NCI-H146 (cell line): ENCODE measurements at places on chromosomes 11 and 22.

DNA sequence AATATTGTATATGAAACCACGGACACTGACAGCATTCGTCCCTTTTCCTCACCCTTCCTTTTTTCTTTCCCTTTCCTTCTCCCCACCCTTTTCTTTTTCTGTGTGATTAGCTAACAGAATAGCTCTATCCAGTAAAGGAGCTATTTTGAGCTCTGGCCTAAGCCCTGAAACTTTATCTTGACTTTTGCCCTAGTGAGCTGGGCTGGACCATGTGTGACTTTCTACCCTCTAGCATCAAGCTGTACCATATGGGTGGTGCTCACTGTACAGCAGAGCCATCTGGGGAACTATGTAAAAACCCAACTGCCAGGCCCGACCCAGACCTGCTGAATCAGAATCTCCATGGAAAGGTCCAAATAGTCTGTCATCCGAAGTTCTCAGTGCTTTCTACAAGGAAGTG lies 21.9 kb upstream of the PANX1 start:
- DNase-seq, result no peak

DNA sequence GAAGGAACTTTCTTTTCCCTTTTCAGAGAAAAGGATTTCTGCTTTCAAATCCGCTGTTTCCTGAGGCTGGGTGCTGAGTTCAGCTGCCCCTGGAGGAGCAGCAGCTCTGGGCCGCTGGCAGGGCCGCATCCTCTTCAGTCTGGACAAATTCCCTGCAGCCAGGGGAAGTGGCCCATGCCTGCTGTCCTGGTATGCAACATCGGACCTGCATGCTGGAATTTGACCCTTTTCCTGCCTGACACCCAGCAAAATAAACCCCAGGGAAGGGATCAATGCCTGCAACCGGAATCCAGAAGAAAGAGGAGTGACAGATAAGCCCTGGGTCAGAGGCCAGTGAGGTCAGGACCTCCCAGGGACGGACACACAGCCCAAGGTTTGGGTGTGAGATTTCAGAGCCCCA lies 54.1 kb upstream of the LINC01488 start:
- no peak for DNase-seq

DNA sequence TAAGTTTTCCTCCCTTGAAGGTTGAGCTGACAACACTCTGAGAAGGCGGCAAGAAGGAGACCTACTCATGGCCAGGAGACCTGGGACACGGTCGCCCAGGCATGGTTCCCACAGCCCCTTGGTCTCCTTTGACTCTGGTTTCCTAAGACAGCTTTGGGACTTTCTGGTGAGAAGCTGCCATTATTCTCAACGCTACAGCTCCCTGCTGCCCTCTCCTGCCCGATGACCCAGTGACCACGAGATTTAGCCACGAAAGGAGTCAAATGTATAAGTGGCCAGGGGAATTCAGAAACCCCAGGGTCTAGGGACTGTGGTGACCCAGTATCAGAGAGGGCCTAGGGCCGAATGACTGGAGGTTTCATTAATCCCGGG lies 699 bp upstream of the SDF2L1 start:
- peak; percentile 42 for DNase-seq

GRCh38 chr11:86715611-86716010 lies 43.2 kb upstream of the ME3 start:
- no peak for DNase-seq

- no peak for DNase-seq
Measured at GRCh38 chr11:3669128-3669527, 2.1 kb downstream of the CHRNA10 start.

DNA sequence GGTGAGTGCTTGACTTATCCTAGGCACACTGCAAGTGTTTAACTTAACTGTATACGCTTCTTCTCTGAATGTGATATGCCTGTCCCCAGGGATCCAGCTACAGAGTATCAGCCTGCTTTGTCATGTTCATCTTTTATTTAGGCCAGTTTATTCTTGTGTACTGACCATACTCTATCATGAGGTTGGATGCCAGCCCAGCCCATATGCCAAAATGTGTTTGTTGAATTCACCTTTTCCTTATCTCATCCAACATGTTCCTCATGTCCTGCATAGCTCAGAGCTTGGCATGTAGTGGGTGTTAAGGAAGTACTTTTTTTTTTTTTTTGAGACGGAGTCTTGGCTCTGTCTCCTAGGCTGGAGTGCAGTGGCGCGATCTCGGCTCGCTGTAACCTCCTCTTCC lies 116.2 kb downstream of the NCAM1 start:
- DNase-seq, result no peak

- DNase-seq, result peak; percentile 56
Measured at GRCh38 chr11:124583781-124584180, 14.0 kb downstream of the OR8A1 start.

DNA sequence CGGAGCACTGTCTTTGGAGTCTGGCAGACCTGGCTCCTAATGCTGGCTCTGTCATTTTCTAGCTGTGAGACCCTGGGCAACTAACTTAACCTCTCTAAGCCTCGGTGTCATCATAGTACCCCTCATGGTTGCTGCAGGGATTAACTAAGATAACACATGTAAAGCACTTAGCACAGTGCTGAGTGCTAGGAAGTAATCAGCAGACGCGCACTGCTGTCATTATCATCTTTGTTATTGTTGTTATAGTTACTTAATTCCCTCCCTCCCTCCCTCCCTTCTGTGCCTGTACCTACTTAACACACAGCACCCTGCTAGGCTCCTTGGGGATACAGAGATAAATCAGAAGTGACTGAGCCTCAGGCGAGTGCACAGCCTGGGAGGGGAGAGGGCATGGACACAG lies 104.7 kb upstream of the PITPNB start:
- no peak for DNase-seq

GRCh38 chr11:125402435-125402834 lies 93.6 kb downstream of the FEZ1 start:
- no peak for DNase-seq

GRCh38 chr11:121318848-121319834 lies 26.6 kb downstream of the SC5D start:
- DNase-seq, result peak; percentile 71

DNA sequence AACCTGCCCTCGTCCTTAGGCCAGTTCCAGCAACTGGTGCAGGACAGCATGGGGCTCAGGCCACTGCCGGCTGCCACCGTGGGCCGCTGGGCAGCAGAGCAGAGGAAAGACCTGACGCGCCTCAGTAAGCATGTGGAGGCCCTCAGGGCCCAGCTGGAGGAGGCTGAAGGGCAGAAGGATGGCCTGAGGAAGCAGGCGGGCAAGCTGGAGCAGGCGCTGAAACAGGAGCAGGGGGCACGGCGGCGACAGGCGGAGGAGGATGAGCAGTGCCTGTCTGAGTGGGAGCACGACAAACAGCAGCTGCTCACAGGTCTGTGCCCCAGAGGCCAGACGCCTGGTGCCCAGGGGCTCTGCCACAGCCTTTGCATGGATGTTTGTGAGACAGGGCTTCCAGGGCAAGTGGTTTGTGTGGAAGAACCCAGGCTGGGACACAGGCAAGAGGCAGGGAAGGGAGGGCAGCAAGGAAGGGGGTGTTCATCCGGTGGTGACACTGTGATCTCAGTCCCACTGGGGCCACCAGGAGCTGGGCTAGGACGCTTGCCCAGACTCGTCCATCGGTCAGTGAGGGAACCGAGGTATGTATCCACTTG lies 13.9 kb downstream of the CCDC157 start:
- DNase-seq, result no peak

DNA sequence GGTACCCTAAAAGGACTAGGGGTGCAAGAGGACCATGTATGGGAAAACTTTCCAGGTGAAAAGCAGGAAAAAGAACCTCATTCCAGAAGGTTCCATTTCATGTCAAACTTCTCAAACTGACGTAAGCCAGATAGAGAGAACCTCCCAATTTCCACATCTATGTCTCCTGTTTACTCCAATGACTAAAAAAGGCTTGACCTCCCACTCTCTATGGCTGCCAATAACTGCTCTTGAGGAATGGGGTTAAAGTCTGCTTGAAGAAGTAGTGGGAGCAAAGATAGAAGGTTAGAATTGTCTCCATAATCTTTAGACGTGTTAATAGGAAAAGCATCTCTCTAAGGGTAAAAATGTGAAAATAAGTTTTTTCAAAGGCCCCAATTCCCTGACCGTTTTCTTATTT lies 38.0 kb downstream of the DCUN1D5 start:
- no peak for DNase-seq

- DNase-seq, result no peak
Measured at GRCh38 chr11:121928597-121929580, 187.1 kb downstream of the BLID start.

- DNase-seq, result no peak
Measured at GRCh38 chr11:3796346-3796745, 1.0 kb downstream of the NUP98 start.

DNA sequence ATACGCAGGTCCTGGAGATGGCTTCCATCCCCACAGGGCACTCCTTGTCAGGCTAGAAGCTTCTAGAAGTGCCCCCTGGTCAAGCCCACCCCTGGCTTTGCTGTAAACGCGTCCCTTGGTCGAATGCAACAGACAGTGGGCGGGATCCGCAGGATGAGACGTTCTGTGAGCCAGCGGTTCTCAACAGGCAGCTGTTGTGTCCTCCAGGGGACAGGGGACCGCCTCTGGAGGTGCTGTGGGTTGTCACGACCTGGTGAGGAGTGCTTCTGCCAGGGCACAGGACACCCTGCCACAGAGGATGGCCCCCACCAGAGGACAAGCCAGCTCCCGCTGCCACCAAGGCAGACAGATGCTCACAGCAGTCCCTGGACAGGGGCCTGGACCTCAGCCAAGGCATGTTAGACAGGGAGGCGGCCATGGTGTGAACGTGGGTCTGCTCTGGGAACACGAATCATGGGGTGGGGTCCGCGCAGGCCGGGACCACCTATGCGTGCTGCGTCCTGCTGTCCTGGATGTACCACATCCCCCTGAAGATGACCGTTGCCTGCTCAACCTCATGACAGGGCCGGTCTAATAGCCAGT lies 11.7 kb downstream of the CRELD2 start:
- no peak for DNase-seq

- DNase-seq, result no peak
Measured at GRCh38 chr11:5235364-5236095, 1.2 kb upstream of the HBD start.

DNA sequence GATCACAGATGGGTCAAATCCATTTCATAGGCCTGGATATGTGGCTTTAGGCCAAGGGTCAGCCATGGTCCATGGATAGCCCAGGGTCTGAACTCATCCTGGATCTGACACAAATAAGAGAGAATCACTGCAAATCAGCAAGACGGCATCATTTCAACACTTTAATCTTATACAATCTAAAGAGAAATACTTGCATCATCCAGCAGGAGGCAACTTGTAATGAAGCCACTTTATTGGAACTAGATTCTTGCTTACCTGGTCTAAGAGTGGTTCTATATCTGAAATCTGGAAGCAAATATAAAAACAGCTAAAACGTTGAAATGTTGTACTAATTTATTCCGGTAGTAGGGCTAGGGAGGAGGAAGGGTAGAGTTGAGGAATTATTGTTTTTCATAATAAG lies 870.1 kb downstream of the JRKL start:
- DNase-seq, result no peak

DNA sequence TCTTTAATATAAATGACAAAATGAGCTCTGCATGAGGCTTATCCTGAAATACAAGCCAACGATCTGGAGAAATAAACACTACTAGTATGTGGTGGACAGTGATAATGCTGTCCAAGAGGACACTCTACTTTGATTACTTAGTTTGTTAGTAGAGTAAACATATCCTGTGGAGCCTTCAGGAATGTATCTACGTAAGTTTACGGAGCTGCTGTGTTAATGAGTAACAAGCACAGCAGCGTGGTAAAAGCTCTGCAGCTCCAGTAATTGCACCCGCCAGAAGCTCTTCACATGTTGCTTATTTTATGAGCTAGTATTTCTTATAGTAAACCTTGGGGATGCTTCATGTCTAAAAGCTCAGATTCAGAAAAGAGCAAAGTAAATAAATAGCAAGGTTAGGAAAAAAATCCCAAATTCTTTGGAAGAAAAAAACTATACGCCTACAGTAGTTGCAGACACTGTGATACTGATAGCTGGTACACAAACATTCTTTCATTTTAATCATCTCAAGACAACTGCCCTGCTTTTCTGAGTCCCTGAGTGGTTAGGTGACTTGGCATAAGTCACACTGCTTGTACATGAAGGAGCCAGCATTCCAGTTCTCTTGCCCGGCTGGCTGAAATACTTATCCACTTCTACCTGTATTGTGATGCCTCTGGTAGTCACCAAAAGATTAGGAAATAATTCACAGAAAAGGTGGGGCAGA lies 32.7 kb upstream of the CCDC34 start:
- peak; percentile 90 for DNase-seq

DNA sequence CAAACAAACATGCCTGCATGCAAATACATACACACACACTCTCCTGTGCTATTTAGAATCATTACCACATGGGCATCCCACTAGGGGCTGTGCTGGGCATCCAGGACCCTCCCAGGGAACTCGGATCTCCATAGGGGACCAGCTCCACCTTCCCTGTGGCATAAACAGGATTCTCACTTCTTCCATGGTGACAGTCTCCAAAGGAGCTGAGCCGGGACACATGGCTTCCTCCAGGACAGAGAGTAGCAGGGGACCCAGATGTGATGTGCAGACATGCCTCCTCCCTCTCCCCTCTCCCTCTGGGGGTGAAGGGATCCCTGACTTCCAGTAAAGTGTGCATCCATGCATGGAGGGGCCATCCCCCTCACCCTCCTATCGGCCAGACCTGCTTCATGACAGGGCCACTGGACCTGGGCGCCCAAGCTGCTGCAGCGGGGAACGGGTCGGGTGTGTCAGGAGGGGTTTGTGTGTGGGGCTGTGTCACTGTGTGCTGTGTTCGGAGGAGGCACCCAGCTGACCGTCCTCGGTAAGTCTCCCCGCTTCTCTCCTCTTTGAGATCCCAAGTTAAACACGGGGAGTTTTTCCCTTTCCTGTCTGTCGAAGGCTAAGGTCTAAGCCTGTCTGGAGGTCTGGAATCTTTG lies 33.4 kb downstream of the IGLL5 start:
- DNase-seq, result no peak

DNA sequence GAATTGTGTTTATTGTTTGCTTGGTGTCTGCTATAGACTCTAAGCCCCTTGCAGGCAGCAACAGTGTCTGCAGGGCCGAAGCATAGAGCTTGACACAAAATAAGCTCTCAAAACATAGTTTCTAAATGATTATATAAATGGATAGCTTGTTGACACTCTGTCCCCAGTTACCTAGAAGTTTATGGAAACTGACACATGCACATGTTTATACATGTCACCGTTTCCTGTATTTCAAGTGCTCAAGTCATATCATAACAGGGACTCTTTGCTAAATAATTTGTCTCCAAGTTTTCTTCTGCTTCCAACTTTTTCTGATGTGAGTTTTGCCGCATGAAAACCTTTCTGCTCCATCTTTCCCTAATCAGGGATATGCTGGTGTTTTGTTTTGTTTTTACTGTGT lies 3.7 kb upstream of the OR6X1 start:
- no peak for DNase-seq

- no peak for DNase-seq
Measured at GRCh38 chr11:74278721-74279161, 32.7 kb downstream of the P4HA3 start.

- no peak for DNase-seq
Measured at GRCh38 chr11:19810852-19811251, 98.2 kb downstream of the NAV2 start.

- no peak for DNase-seq
Measured at GRCh38 chr11:78292109-78292803, 103.5 kb downstream of the USP35 start.

- no peak for DNase-seq
Measured at GRCh38 chr11:29119707-29120618, 896.9 kb downstream of the KCNA4 start.
